ENCODE measurements at places on chromosomes 5 and 9. TPM values are rescaled to one million over a fixed set of nuclear protein-coding genes. Genes with fewer than 3 reads are reported as not detected.

GRCh38 chr5:117220730-117221129, 646.1 kb upstream of the SEMA6A start:
- no peak for DNase-seq

DNA sequence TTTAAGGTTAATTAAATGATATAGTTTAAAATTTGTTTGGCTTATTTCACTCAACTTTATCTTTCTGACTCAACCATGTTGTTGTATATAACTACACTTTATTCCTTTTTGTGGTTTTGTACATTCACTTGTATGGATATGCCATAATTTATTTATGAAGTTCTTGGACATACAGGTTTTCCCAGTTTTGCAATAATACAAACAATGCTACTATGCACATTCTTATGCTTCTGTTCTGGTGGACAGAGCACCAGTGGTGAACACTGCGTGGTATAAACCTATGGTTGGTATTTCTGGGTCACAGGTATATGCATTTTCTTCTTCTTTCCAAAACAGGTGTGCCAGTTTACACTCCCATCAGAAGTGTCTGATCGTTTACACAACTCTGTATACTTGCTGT, 35.7 kb upstream of the TRIM14 start:
- no peak for DNase-seq

DNA sequence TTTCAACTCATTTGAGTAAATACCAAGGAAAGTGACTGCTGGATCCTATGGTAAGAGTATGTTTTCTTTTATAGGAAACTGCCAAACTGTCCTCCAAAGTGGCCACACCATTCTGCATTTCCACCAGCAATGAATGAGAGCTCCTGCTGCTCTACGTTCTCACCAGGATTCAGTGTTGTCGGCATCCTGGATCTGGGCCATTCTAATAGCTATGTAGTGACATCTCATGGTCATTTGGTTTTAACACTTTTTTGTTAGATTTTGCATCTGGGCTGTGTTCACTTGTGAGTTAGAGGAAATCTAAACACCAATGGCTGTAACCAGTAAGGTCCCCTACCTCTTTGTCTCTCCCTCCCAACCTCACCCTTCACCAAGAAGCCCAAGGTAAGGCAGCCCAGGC, 115.9 kb downstream of the ATPSCKMT start:
- DNase-seq = no peak

GRCh38 chr5:129459450-129459776, 685 bp upstream of the ADAMTS19 start:
- no peak for DNase-seq

The CCNJL gene
- total RNA-seq = 0.78 TPM

DNA sequence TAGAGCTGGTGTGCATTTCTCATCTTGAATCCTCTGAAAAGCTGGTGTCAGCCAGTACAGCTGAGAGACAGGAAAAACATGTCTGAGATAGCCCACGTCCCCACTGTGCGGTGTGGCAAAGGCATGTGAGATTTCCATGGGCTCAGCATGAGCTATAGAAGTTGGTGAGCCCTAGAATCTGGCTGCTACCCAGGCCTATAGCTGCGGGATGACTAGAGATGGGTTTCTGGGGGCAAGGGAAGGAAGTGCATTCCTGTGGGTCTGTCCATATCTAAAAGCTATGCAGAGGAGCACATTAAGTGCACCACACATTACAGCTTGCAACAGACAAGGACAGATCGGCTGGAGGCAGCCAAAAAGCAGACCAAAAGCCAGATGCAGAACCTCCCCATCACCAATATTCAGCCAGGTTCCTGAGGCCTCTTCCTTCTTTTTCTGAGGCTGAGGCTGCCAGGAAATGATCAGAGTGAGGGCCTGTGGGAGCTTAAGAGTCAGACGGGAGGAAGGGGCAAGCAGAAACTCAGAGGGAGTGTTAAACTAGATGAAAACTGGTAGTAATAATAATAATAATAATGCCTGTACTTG, 55.8 kb upstream of the RANBP3L start:
- DNase-seq = no peak

- no peak for DNase-seq
Observed at GRCh38 chr5:94431696-94432095, 186.7 kb downstream of the KIAA0825 start.
